ENCODE measurements at places on chromosomes 16 and 17.

GRCh38 chr16:68128577-68129305, 43.6 kb downstream of the NFATC3 start:
- DNase-seq, result no peak

DNA sequence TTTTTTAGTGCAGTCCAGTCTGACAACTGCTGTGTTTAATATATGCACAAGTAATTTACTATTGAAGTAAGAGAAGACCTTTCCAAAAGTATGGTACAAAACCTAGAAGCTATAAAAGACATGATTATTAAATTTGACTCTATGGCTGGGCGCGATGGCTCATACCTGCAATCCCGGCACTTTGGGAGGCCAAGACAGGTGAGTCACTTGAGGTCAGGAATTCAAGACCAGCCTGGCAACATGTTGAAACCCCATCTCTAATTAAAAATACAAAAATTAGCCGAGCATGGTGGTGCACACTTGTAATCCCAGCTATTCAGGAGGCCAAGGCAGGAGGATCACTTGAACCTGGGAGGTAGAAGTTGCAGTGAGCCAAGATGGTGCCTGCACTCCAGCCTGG, 41.4 kb upstream of the VWA3A start:
- no peak for DNase-seq

GRCh38 chr16:23867566-23867965, 31.8 kb downstream of the PRKCB start:
- DNase-seq, result no peak

GRCh38 chr17:57490890-57491289, 234.6 kb downstream of the MSI2 start:
- no peak for DNase-seq

GRCh38 chr17:71098071-71098470, 928.7 kb downstream of the KCNJ2 start:
- no peak for DNase-seq

DNA sequence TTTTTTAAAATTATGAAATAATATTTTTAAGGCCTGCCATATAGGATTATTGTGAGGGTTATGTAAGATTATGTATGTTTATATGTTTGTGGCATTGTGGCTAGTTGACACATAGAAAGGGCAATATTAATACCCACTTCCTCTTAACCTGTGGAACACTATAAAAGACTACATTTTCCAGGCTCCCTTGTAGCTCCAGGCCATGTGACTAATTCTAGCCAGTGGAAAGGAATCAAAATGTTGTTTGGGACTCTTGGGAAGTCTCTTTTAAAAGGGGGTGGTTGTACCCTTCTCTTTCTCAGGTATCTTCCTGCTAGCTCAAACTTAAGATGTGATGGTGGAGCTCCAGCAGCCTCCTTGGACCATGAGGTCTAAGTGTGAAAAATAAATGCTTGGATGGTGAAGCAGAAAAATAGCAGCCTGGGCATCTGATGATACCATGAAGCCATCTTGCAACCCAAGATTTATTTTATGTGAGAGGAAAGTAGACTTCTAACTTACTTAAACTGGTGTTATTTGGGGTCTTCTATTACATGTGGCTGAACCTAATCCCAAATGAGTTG, 39.2 kb downstream of the TEKT5 start:
- DNase-seq, result no peak

DNA sequence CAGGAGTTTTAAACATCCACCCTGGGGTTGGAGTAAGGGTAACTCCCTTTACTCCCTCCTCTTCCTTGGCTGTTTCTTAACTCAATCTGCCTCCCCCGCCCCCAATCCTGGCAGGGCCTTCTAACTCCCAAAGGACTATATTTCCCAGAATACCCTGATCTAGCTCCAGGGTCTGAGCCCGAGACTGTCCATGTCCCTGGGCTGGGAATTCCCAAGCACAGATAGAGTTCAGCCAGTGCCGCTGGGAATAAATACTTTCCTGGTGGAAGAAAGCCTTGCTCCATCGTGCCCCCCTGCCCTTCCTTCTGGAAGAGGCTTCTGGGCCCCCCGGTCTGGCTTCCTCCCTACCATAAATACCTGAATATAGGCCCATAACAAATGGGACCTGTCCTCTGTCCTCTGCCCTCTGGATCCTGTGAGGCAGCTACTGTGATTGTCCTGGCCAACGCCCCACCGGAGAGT, 10.2 kb downstream of the BAHCC1 start:
- no peak for DNase-seq

- DNase-seq, result no peak
These were observed 27.2 kb downstream of the ARHGAP27 start for GRCh38 chr17:45405250-45406086.

GRCh38 chr17:46922804-46923635, at the start of gene GOSR2:
Gene GOSR2 (plus strand): TSS chr17:46923160. CDS start chr17:46923193, 33 bp downstream.
- peak; percentile 91 for DNase-seq

GRCh38 chr16:79868841-79869240, 268.3 kb upstream of the MAF start:
- DNase-seq, result no peak

DNA sequence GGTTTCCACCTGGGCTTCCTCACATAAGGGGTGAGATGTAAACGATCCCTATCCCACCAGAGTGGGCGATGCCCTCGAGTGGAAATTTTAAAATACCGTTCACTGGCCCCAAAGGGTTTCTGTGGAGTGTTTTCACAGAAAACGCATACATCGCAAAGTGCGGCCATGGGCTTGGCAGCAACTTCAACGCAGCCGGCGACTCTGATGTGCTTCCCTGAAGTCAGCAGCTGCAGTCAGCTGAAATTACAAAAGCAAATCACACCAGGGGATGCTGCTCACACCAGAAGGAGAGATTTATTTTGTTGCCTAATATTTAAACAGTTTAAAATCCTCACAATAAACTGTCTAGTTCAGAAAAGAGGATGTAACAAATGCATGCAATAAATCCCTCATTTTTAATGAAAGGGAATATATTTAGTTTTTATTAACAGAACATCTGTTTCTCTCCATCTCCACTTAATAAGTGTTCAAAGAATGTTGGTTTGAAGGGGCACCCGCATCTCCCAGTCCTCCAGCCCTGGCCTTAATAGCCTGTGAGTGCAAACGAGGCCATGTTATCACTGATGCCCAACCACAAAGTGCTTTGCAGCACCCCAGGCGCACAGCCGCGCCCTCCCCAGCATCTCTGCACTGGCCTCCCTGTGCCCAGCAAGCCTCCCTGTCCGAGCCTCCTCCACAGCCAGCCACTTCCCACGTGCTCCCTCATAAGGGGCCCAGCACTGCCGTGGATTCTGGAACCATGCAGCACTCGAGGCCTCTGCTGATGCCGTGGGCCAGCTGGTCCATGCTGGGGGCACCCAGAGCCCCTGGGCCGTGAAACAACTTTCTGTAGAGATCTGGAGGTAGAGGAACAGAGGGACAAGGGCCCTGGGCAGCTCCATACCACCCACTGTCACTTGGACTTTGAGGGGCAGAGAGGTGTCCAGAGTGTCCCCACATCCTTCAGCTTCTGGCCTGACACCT, 17.3 kb upstream of the XYLT2 start:
- no peak for DNase-seq

GRCh38 chr16:8756755-8757154, 40.7 kb downstream of the TMEM186 start:
- no peak for DNase-seq

DNA sequence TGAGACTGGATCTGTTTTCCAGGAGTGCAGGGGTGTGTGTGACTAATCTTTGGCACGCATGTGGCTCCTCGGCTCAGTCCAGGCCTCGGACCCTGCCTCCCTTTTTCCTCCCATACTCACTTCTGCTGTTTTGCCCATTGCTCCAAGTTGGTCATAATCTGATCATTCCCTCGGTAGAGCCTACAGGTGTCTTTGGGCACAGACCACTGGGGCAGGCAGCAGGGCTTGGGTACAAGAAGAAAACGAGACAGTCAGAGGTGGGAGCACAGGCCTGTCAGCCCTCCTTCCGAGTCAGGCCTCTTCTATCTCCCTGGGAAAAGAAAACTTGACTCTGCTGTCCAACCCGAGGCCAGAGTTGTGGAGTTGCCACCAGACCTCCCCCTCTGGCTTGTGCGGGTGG, 29.8 kb downstream of the DHX38 start:
- no peak for DNase-seq

GRCh38 chr16:79362300-79362970, 238.1 kb downstream of the MAF start:
- DNase-seq, result no peak

- no peak for DNase-seq
These were observed 5.8 kb downstream of the CDIPT start for GRCh38 chr16:29857133-29857760.

- peak; percentile 31 for DNase-seq
These were observed 7.6 kb downstream of the MYO1C start for GRCh38 chr17:1484676-1485422.

GRCh38 chr17:41697122-41697962, 8.7 kb downstream of the EIF1 start:
- no peak for DNase-seq

DNA sequence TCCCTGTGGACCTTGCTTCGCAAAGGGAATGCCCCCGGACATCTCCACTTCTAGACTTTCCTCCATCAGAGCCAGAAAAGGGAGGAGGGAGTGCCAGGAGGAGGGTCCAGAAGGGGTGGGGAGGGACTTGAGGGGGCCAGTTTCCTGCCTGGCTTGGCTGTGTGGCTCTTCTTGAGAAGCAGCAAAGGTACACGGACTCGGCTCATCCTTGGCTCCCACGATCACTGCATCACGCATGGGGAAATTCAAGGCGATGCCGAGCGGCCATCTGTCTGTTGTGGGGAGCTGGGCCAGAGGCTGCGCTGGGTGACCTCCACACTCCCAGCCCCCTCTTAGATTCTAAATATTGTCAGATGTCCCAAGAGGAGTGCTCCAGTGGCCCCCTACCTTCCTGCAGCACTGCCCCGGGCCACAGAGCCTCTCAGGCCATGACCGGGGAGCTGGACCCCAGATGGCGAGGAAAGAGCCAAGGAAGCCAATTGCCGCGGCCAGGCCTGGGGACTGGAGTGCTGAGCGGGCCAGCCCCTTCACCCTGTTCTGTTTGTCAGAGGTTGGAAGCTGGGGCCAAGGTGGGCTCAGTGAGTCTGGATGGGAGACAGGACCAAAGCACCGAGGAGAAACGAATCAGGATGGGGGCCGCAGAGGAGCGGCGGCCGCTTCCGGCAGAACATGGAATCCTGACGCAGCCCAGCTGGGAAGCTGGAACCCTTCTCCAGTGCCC, 104.5 kb downstream of the RBFOX3 start:
- no peak for DNase-seq

DNA sequence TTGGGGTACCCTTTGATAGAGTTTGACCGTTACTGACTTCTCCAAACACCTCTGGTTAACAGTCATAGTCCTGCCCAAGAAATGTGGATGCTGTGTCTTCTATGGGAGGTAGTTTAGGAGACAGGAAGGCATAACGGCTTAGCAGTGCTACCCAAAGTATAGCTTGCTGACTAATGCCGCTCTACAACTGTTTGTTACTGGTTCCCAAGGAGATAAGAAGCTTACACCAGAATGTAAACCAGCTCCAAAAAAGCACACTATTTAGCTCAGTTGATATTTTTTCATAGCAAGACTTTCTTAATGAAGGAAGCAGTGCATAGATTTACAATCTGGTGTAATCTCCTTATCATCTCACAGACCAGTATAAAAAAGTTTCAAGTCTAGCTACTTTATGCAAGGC, 95.7 kb downstream of the HS3ST3B1 start:
- no peak for DNase-seq

DNA sequence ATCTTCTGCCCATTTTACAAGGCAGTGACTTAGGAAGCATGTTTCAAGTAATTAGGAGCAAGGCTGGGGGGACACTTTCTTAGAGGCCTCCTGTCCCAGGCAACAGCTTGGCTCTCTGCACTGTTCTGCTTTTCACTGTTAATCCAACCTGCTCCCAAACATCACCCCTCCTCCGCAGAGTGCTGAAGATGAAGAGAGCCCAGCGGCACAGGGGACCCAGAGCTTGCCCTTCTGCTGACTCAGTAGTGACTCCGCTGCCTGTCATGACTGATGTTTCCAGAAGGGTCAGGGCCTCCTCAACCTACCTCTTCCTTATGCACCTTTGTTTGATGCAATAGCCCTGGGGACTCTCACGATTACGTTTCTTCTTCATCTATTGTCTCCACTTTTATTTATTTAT, 38.9 kb upstream of the NDRG4 start:
- no peak for DNase-seq

- DNase-seq, result peak; percentile 75
These were observed 30.3 kb downstream of the PIK3R5 start for GRCh38 chr17:8935191-8935590.

GRCh38 chr17:78307887-78308638, 51.8 kb downstream of the SOCS3 start:
- no peak for DNase-seq

DNA sequence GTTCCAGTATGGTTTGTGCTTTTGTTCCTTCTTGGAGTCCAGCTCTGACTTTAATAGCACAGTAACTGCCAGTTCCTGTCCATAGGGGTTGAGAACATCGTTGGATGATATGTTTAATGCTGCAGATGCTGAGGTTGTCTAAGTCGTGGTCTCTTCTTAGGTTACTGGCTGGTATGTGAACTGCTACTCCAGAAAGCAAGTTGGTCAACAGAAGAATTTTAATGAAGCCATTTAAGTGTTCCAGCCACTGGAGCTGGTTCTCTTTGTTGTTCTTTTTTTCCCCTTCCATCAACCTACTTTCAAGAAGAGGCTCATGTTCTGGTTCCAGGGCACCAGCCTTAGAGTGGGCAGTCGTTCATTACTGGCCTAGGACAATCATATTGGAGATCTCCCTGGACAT, 140.3 kb upstream of the TBX2 start:
- DNase-seq, result no peak

DNA sequence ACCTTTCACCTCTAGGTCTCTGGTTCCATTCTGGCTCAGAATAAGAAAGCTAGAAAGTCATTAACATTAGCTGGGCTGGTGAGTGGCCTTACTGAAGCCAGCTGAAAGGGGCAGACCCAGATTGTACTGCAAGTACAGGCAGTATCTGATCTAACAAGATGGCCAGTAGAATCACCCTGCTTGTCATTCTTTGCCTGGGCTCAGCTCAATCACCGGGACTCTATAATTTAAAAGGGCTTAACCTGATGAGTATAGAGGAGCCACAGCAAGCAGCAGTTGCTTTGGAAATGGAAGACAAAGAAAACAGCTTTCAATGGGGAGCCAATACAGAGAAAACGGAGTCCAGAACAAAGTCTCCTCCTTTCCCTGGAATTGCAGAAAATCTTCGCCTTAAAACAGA, 13.6 kb downstream of the CDH8 start:
- DNase-seq, result no peak

GRCh38 chr17:62866471-62866870, 58.4 kb upstream of the MARCHF10 start:
- DNase-seq, result no peak

DNA sequence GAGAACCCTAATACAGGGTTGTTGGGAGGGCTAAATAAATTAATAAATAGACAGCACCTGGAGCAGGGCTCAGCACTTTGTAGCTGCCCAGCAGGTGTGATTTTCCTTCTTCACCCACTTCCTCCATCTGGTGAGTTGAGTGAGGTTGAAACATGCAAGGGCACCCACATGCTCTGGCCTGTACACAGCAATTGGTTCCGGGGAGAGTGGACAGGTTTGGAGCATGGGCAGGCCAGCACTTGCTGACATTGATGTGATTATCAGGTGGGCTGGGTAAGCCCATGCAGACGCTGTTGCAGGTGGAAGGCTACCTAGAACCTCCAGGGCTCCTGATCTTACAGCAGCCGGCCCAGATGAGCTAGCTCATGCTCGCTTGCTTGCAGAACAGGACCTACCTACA, 1.3 kb upstream of the MRTFB start:
- no peak for DNase-seq
